Substantia nigra (tissue), 51 donors: ENCODE measurements at places on chromosomes 6 and 20.
A peak's percentile ranks its signal among the peaks of the same experiment; 100 is the strongest.

- no peak for DNase-seq
Observed at GRCh38 chr6:41298785-41299502, 12.5 kb upstream of the TREM1 start.

GRCh38 chr6:28816339-28816908 lies 107.4 kb downstream of the TRIM27 start:
- no peak for DNase-seq

DNA sequence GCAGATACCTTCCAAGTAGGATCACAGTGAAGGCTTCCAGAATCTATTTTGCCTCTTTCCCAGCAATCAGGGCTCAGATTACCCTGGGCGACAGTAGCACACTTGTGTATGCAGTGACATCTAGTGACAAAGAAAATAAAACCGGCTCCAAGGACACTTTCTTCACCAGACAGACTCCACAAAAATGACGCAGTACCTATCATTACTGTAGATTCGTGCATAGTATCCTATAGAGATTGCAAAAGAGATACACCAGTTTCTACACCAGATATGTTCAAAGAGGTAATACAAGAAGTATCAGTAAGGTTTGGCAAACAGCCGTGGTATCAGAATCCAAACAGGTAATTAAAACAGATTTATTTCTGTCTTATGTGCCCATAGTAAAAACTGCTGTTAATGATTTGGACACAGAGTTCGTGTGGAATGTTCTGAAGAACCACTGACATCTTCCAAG lies 600.4 kb upstream of the JAG1 start:
- peak; percentile 16 for DNase-seq

DNA sequence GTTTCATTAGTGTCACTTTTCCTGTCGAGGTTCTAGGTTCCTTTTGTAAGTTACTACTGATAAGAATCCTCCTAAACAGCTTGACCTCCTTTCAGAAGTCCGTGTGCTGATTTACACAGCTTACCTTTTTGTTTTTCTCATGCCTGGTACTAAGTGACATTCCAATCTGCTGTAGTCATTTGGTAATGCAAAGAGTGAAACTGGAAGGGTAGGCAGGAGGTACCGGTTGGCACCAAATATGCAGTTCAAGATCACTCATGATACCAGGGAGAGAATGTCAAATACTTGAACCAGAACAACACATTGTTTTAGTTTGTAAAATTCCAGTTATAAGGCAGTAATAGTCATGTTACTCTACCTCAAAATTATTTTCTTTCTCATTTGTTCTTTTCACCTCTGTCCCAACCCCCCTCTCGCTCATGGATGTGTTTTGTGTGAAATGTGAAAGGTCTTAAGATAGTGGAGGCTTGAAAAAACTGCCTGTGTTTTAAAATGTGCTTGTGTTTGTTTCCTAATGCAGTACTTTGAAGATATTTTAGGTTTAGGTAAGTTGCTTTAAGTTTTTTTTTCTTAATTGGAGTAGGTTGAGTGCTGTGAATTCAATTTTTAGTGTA lies 23.2 kb downstream of the AFDN start:
- no peak for DNase-seq

- no peak for DNase-seq
Observed at GRCh38 chr20:4773736-4774135, 52.0 kb downstream of the PRND start.
